ENCODE measurements at places on chromosomes 13 and 19.

GRCh38 chr13:96677029-96677428 is 317.2 kb downstream of the OXGR1 start:
- DNase-seq = no peak

- no peak for DNase-seq
Observed at GRCh38 chr13:99383946-99384345, 76.7 kb upstream of the GPR183 start.

DNA sequence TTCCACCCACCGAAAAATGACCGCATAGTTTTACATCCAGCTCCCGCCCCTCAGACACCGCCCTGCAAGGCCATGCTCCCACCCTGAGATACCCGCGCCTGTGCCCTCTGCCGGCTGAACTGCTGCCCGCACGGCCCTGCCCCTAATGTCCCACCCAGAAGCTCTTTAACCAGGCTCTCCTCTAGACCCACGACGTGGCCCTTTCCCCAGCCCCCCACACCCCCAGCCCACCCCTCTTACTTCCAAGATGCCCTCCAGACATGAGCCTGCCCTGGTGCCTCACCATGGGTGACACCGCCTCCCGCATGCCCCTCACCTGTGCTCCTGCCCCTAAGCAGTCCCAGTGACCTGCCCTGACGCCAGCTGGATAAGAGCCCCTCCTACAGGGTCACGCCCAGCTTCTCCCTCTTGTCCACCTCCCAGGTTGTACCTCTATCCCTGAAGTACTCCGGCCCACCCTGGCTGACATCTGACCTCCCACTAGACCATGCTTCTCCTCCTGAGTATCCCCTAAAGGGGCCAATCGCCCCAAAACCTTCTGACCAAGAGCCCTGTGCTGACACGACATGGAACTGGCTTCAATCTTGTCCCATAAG is 51.2 kb downstream of the COLGALT1 start:
- no peak for DNase-seq

DNA sequence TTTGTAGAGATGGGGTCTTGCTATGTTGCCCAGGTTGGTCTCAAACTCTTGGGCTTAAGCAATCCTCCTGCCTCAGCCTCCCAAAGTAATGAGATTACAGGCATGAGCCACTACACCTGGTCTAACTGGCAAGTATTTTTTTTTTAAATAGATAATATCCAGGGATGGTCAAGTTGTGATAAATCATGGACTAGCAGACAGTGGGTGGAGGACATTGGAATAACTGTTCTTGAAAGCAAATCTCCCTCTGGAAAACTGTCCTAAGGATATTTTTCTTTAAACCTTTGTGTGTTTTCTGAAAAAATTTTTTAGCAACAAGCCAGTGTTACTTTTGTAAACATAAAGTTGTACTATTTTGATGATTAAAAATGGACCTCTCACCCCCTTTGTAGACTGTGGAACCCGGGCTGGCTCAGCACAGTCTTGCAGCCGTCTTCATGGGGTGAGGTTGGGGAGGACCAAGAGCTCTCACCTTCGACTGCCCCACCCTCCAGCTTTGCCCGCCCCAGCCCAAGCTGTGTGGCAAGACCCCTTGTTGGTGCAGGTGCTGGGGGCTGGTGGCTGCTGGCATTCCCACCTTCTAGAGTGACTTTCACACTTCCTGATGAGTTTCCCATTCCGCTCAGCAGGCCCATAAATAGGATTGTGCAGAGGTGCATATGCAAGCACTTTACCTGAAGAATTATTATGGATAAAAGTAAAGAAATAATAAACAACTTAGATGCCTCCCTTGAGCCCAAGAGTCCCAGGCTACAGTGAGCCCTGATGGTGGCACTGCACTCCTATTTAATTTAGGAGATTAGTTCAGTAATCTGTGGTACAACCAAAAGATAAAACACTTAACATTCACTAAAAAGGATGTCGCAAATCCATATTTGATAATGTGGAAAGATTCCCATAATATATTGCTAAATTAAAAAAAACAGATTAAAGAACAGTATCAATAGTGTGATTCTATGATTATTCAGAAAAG is 107.3 kb downstream of the GADD45B start:
- DNase-seq = no peak

- no peak for DNase-seq
Observed at GRCh38 chr13:108087810-108088209, 127.5 kb downstream of the LIG4 start.

GRCh38 chr13:31301119-31301518 is 101.3 kb downstream of the B3GLCT start:
- no peak for DNase-seq

- DNase-seq = peak; percentile 59
Observed at GRCh38 chr19:10510301-10510802, 6.9 kb downstream of the S1PR5 start.

GRCh38 chr13:113074876-113075275 is 30.7 kb upstream of the F7 start:
- DNase-seq = no peak

GRCh38 chr19:1110809-1111640 is 7.2 kb downstream of the GPX4 start:
- no peak for DNase-seq

- no peak for DNase-seq
Observed at GRCh38 chr13:51784097-51784496, 19.9 kb downstream of the DHRS12 start.

- no peak for DNase-seq
Observed at GRCh38 chr19:19006213-19006612, 27.1 kb downstream of the SUGP2 start.

DNA sequence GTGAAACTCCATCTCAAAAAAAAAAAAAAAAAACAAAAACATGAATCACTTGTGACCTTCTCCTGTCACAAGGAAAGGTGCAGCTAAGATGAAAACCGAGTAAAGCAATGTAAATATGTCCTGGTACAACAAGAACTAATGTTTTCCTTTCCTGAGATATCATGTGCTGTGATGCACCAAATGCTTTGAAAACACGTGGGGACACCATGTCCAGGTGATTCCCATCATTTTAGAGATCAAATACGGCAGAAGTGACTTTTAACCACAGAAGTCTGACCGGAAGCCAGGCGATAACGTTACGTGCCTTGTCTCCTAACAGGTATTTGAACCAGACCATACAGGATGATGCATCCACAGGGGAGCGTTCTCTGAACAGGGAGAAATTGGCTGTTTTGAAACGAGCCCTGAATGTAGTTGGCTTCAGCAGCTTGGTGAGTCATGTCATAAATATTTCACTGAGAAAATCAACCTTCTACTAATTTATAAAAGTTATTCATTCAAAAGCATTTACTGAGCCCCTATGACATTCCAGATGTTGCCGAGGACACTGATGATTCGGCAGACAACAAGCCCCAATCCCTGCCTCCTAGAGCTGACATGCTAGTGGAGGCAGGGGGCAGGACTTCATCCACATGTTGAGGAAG is 328.1 kb downstream of the MYO16 start:
- no peak for DNase-seq

DNA sequence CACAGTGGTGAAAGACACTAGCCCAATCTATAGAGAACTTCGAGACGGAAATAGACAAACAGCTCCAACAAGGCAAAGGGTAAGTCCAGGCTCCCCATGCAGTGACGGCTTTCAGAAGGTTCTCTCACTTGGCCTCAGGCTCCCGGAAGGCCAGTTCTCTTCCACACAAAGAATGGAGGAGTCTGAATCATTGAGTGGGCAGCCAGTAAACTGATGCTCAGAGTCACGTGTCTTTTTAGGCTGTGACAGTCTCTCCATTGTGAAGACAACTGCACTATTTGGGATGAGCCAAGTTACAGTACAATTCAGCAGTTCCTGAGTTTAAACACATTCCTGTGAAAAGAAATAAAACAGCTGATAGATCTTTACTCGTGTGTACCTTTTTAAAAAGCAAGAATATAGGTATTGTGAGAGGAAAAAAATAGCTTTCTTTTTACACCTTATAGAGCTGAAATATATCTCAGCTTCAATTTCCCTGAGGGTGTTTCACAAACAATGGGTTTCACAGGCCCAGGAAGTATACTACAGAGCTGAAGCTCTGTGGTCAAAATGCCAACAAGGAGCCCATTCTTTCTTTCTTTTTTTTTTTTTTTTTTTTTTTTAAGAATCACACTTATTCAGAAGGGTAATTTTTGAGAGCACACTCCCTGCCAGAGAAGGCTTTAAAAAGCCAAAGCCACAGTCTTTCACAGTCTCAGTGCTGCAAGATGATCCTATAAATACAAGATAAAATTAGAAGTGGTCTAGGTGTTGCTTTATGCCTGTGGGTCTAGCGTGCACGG is 135.1 kb downstream of the FREM2 start:
- DNase-seq = no peak

DNA sequence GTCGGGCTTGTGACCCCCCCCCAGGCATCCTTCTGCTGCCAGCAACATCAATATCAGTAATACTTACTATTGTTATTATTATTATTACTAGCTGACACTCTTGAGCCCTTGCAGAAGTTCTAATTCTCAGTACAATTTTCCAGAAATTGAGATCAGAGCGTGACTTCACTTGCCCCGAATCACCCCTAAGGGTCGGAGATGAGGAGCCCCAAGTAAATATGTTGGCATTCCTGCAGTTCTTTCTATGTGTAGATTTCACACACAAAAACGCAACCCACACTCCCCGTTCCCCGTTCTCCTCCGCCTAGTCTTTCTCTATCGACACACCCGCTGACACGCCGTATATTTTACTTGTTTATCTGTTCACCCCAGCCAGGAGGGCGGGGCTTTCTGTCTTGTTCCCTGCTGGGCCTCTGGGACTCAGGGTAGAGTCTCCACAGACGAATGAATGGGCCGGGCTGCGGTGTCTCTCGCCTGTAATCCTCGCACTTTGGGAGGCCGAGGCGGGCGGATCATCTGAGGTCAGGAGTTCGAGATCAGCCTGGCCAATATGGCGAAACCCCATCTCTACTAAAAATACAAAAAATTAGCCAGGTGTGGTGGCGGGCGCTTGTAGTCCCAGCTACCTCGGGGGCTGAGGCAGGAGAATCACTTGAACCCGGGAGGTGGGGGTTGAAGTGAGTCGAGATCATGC is 14.7 kb downstream of the TLE5 start:
- peak; percentile 68 for DNase-seq

DNA sequence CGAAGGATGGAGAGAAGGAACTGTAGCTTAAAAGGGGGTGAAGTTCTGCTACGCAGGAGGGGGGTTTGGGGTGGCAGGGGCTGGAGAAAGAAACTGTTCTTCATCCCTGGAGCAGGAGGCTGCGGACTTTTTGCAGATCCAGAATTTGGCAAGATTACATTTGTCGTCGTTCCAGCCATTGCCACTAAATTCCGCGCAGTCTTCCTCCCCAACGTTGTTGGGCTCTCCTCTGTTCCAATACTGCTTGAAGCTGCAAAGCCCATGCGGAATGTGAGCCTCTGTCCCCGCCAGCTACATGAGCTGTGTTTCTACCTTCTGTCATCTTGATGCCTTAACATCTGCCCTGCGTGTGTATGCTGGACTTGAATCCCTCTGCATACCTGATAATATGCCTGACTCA is 4.3 kb downstream of the CD209 start:
- no peak for DNase-seq

GRCh38 chr13:43391036-43391435 is 367.6 kb downstream of the DNAJC15 start:
- DNase-seq = no peak

DNA sequence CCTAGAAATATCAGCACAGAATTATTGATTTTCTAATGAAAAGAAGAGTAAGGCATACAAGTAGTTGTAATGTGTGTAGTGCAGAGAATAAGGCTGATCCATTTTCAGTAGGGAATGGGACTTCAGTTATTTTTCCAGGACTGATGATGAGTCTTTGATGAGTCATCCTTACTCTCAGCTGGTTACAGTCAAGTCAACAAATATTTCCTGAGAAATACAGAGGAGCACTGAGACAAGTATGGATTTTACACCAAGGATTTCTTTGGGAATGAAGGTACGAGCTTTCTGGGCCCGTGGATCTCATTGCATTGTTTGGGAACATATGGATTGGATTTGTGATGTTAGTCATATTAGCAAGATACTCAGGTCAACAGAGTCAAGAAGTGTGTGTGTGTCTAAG is 502.7 kb downstream of the FGF9 start:
- DNase-seq = no peak

DNA sequence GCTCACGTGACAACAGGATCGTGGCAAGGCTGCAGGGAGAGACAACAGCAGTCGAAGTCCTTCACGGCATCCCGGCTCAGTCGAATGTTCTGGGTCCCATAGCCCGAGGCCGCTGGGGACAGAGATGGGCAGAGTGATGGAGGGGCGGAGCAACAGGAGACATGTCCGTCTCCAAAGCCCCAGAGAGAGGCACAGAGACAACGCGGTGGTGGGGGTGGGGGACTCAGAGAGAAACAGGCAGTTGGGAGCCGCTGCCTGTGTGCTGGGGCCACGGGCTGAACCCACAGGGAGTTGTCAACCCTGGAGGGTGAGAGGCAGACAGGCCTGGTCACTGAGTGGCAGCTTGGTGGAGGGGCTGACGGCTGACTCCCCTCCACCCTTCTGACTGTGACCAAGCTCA is 20.4 kb downstream of the NOSIP start:
- no peak for DNase-seq

GRCh38 chr13:20366056-20366455 is 133.9 kb upstream of the GJB6 start:
- DNase-seq = no peak

DNA sequence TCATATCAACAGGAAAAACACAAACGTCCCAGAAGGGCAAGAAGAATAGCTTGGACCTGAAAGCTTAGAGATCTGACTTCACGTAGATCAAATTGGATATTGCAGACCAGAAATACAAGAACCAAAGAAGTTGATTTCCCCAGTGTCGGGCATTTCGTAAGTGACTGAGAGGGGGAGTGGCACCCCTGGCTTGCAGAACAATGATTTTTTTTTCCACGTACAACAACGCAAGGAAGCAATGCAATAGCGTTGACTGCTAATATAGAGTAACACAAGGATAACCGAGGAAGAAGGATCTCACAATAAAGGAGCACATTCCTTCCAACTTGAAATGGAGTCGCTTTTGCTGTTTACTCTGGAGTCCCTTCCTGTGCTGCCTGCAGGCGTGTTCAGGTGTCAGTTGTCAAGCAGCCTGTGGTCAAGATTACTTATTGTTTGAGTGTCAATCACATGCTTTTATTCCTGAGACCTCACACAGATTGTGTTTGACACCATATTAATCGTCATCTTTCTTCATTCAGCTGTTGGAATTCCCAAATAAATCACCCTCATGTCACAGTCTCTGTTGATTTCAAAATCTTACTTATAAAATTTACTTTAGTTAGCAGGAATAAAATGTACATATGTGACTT is 139.4 kb downstream of the FREM2 start:
- DNase-seq = no peak

DNA sequence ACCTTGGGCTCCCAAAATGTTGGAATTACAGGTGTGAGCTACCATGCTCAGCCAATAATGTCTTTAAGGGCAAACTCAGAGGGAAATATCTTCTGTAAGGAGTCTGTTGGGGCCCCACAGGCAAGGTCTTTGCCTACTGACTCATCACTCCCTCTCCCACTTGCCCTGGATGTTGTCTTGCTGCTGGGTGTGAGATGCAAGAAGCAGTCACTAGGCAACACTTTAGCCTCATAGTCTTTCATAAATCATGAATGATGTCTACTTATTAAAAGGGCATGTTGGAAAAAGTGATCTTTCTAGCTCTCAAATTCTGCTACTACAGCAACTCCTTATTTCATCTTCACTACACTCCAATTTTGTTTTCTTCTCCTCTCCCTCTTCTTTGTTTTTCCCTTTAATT is 34.6 kb upstream of the SLC10A2 start:
- no peak for DNase-seq
